ENCODE measurements at places on chromosomes 2 and 18. TPM values are rescaled to one million over a fixed set of nuclear protein-coding genes. Genes with fewer than 3 reads are reported as not detected.

DNA sequence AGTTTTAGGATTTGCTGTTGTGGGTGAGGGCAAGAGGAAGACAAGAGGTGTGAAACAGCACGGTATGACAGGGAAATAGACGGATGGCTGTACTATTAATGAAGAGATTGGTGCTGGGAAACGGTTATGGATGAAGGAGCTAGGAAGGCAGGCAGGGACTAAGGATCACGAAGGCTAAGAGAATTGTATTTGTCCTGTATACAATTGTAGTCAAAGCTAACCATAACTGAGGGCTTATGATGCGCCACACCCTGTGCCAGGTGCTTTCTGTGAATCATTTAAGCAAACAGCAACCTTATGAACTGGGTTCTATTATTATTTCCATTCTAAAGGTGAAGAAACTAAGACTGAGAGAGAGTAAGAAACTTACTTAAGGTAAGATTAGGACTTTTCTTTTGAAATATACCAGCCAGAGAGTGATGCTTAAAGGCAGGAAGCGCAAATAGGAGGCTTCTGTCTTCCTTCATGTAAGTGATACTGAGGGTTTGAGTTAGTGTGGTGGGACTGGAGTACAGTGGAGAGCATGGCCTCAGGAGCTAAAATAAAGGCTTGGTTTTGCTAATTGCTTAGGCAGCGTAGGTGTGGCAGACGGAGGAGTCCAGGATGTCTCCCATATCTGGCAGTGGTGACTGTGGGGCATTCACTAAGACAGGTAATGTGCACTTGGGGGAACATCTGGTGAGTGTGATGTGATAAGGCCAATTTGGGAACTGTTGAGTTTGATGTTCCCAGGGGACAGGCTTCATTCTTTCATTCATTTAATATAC, 85.8 kb downstream of the PLEKHM3 start:
- H3K4me1 ChIP-seq: no peaks in the 10 kb centered on the region
- DNase-seq: no peak
- H3K27ac ChIP-seq: no peak overlapping the region

- no peak overlapping the region for H3K27ac ChIP-seq
- no peaks in the 10 kb centered on the region for H3K27me3 ChIP-seq
- peaks cover 6% of the 10 kb centered on the region for H3K4me1 ChIP-seq
- no peaks in the 10 kb centered on the region for H3K36me3 ChIP-seq
- no peak overlapping the region for H3K4me3 ChIP-seq
Measured at GRCh38 chr18:23810396-23810795, 121.1 kb downstream of the LAMA3 start.

Gene C1QL2
- 0.55 TPM for total RNA-seq

Gene C2orf15
- total RNA-seq: 3.1 TPM

Gene ERBB4
- 47.7 TPM for total RNA-seq

- H3K27ac ChIP-seq: no peak overlapping the region
- H3K36me3 ChIP-seq: no peaks in the 10 kb centered on the region
- H3K4me3 ChIP-seq: no peak overlapping the region
- H3K4me1 ChIP-seq: no peaks in the 10 kb centered on the region
Measured at GRCh38 chr18:9951022-9951859, 37.4 kb downstream of the VAPA start.

Gene COL4A3
- total RNA-seq: 9.0 TPM

All from testis (tissue), 5 donors.